ENCODE measurements at places on chromosomes 11 and 22. TPM values are rescaled to one million over a fixed set of nuclear protein-coding genes. Genes with fewer than 3 reads are reported as not detected.

The BEST1 gene
- not detected for total RNA-seq

GRCh38 chr22:26460202-26460601 lies 23.4 kb downstream of the HPS4 start:
- no peaks in the 10 kb centered on the region for H3K27me3 ChIP-seq
- no peaks in the 10 kb centered on the region for H3K4me1 ChIP-seq
- no peak overlapping the region for H3K4me3 ChIP-seq
- no peak overlapping the region for H3K27ac ChIP-seq
- no peak for DNase-seq
- peaks cover 20% of the 10 kb centered on the region for H3K36me3 ChIP-seq

DNA sequence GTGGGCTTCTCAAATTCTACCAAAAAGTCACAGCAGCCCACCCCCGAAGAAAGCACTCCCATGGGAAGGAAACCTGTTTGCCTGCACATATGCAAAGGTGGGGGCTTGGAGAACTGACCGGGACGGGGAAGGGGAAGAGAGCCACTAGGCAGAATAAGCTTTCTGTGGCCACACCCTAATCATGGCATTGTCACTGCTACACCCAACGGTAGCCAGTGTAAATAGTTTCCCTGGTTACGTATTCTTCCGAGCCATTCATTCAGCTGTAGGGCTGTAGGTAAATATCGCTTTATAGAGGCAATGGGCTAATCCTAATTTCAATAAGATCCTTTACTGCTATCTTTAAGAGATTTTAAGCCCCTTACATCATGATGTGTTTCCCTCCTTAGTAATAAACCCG lies 61.7 kb downstream of the PRDM11 start:
- H3K27me3 ChIP-seq = no peaks in the 10 kb centered on the region
- no peak overlapping the region for H3K4me3 ChIP-seq
- no peaks in the 10 kb centered on the region for H3K4me1 ChIP-seq
- no peak for DNase-seq
- no peaks in the 10 kb centered on the region for H3K36me3 ChIP-seq

The PRCP gene
- total RNA-seq = 22.1 TPM

GRCh38 chr11:63710476-63711217 lies 29.3 kb downstream of the RTN3 start:
- H3K36me3 ChIP-seq = no peaks in the 10 kb centered on the region
- H3K4me3 ChIP-seq = no peak overlapping the region
- no peaks in the 10 kb centered on the region for H3K4me1 ChIP-seq
- DNase-seq = no peak
- no peaks in the 10 kb centered on the region for H3K27me3 ChIP-seq
- no peak overlapping the region for H3K27ac ChIP-seq

All from activated CD4-positive, alpha-beta T cell treated with anti-CD3 and anti-CD28 coated beads, Interleukin-2, amount 10 ng/mL, durations not matched to agents 7 days and 5 days (primary cell).